ENCODE measurements at places on chromosomes 3 and 15. TPM values are rescaled to one million over a fixed set of nuclear protein-coding genes. Genes with fewer than 3 reads are reported as not detected.
A peak's percentile ranks its signal among the peaks of the same experiment; 100 is the strongest.

- H3K27me3 ChIP-seq: no peaks in the 10 kb centered on the region
- no peaks in the 10 kb centered on the region for H3K4me1 ChIP-seq
- H3K4me3 ChIP-seq: no peak overlapping the region
- H3K36me3 ChIP-seq: no peaks in the 10 kb centered on the region
- H3K27ac ChIP-seq: no peak overlapping the region
Measured at GRCh38 chr3:140298569-140299070, 363.6 kb downstream of the CLSTN2 start.

- H3K27ac ChIP-seq: peak overlapping the region; percentile 46
- peaks cover 69% of the 10 kb centered on the region for H3K4me1 ChIP-seq
- no peaks in the 10 kb centered on the region for H3K36me3 ChIP-seq
- H3K4me3 ChIP-seq: no peak overlapping the region
Measured at GRCh38 chr3:101938262-101938847, 89.0 kb downstream of the NFKBIZ start.

- no peak for DNase-seq
- no peaks in the 10 kb centered on the region for H3K4me1 ChIP-seq
- no peaks in the 10 kb centered on the region for H3K27me3 ChIP-seq
Measured at GRCh38 chr3:186461141-186461540, 83.0 kb downstream of the CRYGS start.

GRCh38 chr3:172379372-172379771, 68.9 kb downstream of the GHSR start:
- no peak for DNase-seq
- H3K27ac ChIP-seq: no peak overlapping the region
- H3K4me1 ChIP-seq: no peaks in the 10 kb centered on the region
- H3K4me3 ChIP-seq: no peak overlapping the region
- no peaks in the 10 kb centered on the region for H3K27me3 ChIP-seq

- no peak for DNase-seq
- H3K27me3 ChIP-seq: no peaks in the 10 kb centered on the region
- no peaks in the 10 kb centered on the region for H3K36me3 ChIP-seq
Measured at GRCh38 chr15:31485431-31485830, 158.8 kb downstream of the KLF13 start.

DNA sequence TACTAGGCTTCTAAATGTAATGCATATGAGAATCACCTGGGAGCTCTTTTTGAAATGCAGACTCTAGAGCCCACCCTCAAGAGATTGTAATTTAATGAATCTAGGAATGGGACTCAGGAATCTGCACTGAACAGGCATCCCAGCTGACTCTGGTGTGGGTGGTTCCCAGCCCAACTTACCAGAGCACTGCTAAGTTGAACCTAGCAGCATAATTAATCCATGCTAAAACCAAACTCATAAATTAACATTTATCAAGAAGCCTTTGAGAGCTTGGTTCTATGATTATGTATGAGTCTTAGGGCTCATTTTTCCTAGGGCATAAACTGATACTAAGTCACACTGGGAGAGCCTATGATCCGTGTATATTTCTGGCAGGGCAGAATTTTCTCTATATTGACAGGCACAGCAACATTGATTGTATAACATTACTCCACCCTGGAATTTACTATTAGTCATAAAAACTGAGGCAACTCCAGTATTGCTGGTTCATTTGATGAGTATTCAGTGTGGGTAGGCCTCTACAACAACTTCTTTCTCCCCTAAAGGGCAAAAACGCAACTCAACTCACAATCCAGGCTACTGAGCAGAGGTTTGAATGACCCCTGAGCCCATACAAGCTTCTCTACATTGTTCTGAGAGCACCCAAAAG, 10.7 kb upstream of the CSTA start:
- no peak overlapping the region for H3K27ac ChIP-seq
- no peak for DNase-seq
- H3K4me1 ChIP-seq: no peaks in the 10 kb centered on the region
- no peak overlapping the region for H3K4me3 ChIP-seq
- H3K36me3 ChIP-seq: no peaks in the 10 kb centered on the region
- H3K27me3 ChIP-seq: no peaks in the 10 kb centered on the region

Gene RTP3
- total RNA-seq: not detected

Gene COPG1
- 87.8 TPM for total RNA-seq

Gene AADACL2
- not detected for total RNA-seq

Gene ADIPOQ
- not detected for total RNA-seq

GRCh38 chr3:46604127-46604526, 8.2 kb upstream of the FAM240A start:
- DNase-seq: no peak
- H3K27ac ChIP-seq: no peak overlapping the region
- H3K4me3 ChIP-seq: no peak overlapping the region
- no peaks in the 10 kb centered on the region for H3K36me3 ChIP-seq

Gene PIGB
- total RNA-seq: 24.3 TPM

DNA sequence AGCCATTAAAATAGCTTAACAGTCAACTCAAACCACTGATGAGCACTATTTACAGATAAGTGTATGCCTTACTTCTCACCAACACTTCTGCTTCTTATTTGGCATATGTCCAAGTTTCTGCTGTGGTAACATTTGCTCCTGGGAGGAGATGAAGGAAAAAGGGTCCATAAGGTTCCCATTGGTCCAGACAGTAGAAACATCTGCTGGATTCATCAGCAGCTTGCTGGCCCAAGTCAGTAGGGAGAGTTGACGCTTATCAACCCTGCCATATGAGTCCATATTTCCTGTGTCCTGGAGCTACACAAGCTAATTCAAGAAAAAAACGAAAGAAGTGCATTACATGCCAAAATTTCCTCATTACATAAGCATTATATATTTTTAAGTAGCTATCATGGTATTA, 824.5 kb downstream of the CADM2 start:
- no peaks in the 10 kb centered on the region for H3K36me3 ChIP-seq
- H3K4me1 ChIP-seq: no peaks in the 10 kb centered on the region
- H3K27me3 ChIP-seq: no peaks in the 10 kb centered on the region

DNA sequence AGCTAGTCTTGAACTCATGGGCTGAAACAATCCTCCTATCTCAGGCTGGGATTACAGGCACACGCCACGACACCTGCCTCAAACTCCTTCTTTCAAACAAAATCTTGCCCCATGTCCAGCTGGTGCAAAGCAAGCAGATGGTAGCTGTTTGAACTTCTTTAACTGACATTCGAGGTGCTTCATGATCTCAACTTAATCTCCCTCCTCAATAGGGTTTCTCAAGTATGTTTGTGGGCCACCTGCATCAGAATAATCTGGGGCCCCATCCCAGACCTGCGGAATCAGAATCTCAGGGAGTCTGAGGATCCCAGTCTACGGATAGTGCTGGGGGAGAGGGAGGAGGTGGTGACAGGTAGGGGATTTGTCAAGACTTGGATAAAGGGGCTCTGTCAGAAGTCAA, 20.9 kb upstream of the TRH start:
- no peaks in the 10 kb centered on the region for H3K4me1 ChIP-seq
- no peak overlapping the region for H3K27ac ChIP-seq
- no peak overlapping the region for H3K4me3 ChIP-seq
- no peak for DNase-seq
- no peaks in the 10 kb centered on the region for H3K27me3 ChIP-seq
- no peaks in the 10 kb centered on the region for H3K36me3 ChIP-seq

Gene SLC15A2
- total RNA-seq: 6.8 TPM

GRCh38 chr3:38090453-38090852, 46.5 kb downstream of the ACAA1 start:
- no peaks in the 10 kb centered on the region for H3K36me3 ChIP-seq
- H3K27ac ChIP-seq: no peak overlapping the region
- H3K4me1 ChIP-seq: no peaks in the 10 kb centered on the region
- DNase-seq: no peak

GRCh38 chr3:127029658-127030507, 47.0 kb downstream of the PLXNA1 start:
- H3K36me3 ChIP-seq: peaks cover 28% of the 10 kb centered on the region
- no peaks in the 10 kb centered on the region for H3K4me1 ChIP-seq
- H3K27me3 ChIP-seq: no peaks in the 10 kb centered on the region
- DNase-seq: no peak

- no peaks in the 10 kb centered on the region for H3K27me3 ChIP-seq
- no peak overlapping the region for H3K4me3 ChIP-seq
- DNase-seq: peak; percentile 32
- no peaks in the 10 kb centered on the region for H3K4me1 ChIP-seq
- no peak overlapping the region for H3K27ac ChIP-seq
- H3K36me3 ChIP-seq: no peaks in the 10 kb centered on the region
Measured at GRCh38 chr3:188432802-188433520, 279.0 kb downstream of the LPP start.

- no peaks in the 10 kb centered on the region for H3K4me1 ChIP-seq
- H3K36me3 ChIP-seq: no peaks in the 10 kb centered on the region
- H3K4me3 ChIP-seq: no peak overlapping the region
- H3K27ac ChIP-seq: no peak overlapping the region
- no peaks in the 10 kb centered on the region for H3K27me3 ChIP-seq
Measured at GRCh38 chr3:14471016-14471415, 68.6 kb downstream of the SLC6A6 start.

Gene SCN5A
- total RNA-seq: not detected

GRCh38 chr3:64129106-64129505, 96.2 kb downstream of the PRICKLE2 start:
- H3K27me3 ChIP-seq: no peaks in the 10 kb centered on the region
- DNase-seq: no peak
- no peak overlapping the region for H3K27ac ChIP-seq
- H3K4me3 ChIP-seq: no peak overlapping the region
- no peaks in the 10 kb centered on the region for H3K4me1 ChIP-seq

DNA sequence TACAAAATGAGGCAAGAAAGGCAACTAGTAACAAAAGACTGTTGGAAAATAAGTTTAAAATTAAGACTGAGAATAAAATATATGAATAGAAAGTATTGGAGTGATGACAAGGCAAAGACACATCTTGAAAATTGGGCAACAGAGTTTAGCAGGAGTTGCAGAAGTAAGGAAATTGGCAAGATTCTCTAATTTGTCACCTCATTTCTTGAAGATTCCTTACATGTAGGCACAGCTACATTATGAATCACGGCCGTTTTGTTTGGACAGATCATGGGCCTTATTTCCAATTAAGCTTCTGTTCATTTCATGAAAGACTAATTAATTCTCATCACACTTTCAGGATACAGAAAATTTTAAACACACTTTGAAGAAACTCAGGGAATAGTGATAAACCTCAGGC, 170.1 kb downstream of the ROBO1 start:
- no peaks in the 10 kb centered on the region for H3K36me3 ChIP-seq
- no peak overlapping the region for H3K4me3 ChIP-seq
- H3K27ac ChIP-seq: no peak overlapping the region
- DNase-seq: no peak

DNA sequence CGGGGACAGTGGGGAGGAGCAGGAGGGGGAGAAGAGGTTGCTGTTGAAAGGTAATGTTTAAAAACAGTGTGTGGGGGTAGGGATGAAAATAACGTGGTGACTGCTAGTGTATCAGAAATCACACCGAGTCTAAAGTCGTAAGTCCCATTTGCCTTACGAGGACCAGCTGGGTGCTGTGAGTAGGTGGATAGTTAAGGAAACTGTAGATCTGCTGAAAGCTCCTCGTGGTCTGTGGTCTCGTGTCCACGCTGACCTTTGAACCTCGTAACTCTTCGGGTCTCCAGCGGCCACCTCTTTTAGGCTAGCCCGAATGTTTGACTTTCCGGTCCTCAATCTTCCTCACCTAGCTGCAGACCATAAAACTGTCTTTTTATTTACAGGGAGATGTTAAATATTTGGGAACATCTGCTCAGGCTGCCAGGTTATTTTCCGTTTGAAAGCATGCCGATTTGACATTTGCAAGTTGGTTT, 29.3 kb upstream of the ST3GAL6 start:
- DNase-seq: no peak
- H3K4me3 ChIP-seq: peak overlapping the region; percentile 25
- peaks cover 6% of the 10 kb centered on the region for H3K27me3 ChIP-seq
- H3K36me3 ChIP-seq: no peaks in the 10 kb centered on the region

Gene XCR1
- 0.88 TPM for total RNA-seq

DNA sequence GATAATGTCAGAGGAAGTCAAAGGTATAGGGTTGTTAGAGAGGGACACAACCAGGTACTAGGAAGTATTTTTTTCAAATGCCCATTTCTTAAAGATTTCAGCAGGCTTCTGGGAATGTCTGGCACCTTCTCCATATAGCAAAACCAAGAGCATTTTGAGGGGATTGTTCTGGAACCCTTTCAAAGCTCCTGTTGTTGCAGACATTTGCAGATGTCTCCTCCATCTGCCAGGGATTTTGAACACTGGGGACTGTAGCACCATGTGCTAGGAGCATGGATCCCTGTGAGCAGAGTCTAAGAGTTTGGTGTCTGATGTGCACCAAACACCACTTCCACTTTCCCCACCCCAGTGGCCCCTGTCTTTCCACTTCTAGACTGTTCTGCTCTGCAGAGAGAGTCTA, 206.0 kb upstream of the KBTBD8 start:
- no peaks in the 10 kb centered on the region for H3K27me3 ChIP-seq
- H3K36me3 ChIP-seq: no peaks in the 10 kb centered on the region
- H3K27ac ChIP-seq: no peak overlapping the region
- H3K4me1 ChIP-seq: no peaks in the 10 kb centered on the region
- no peak for DNase-seq

DNA sequence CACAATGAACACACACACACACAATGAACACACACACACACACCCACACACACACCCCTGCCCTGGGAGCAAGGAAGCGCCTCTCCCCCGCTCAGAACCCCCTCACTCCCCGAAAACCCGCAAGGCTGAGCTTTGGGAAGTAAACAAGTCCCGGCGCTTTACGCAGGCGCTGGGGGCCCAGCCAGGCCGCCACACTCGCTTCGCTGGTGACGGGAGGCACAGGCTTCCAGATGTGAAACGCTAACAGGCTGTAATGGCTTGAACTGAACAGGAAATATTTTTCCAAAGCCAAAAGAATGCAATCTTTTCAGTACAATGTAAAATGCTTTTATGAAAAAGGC, 122.7 kb upstream of the IGF1R start:
- no peak overlapping the region for H3K4me3 ChIP-seq
- DNase-seq: no peak
- H3K27me3 ChIP-seq: no peaks in the 10 kb centered on the region

Gene DAZL
- total RNA-seq: not detected

- no peak overlapping the region for H3K4me3 ChIP-seq
- peaks cover 15% of the 10 kb centered on the region for H3K4me1 ChIP-seq
- H3K36me3 ChIP-seq: peaks cover 3% of the 10 kb centered on the region
- peak; percentile 36 for DNase-seq
Measured at GRCh38 chr15:90062023-90062442, 40.2 kb downstream of the IDH2 start.

- H3K27me3 ChIP-seq: no peaks in the 10 kb centered on the region
- H3K36me3 ChIP-seq: peaks cover 75% of the 10 kb centered on the region
- no peak overlapping the region for H3K27ac ChIP-seq
- DNase-seq: no peak
Measured at GRCh38 chr15:59060348-59060747, 44.6 kb upstream of the CCNB2 start.

- DNase-seq: no peak
- no peaks in the 10 kb centered on the region for H3K36me3 ChIP-seq
- no peaks in the 10 kb centered on the region for H3K27me3 ChIP-seq
Measured at GRCh38 chr15:40958146-40958545, 4.9 kb downstream of the CHAC1 start.

- H3K27me3 ChIP-seq: no peaks in the 10 kb centered on the region
- no peaks in the 10 kb centered on the region for H3K36me3 ChIP-seq
- no peaks in the 10 kb centered on the region for H3K4me1 ChIP-seq
- no peak for DNase-seq
Measured at GRCh38 chr3:151431940-151432339, 28.9 kb downstream of the IGSF10 start.

Gene RARRES1
- total RNA-seq: not detected

Gene DNAH12
- total RNA-seq: 0.37 TPM

Data from naive thymus-derived CD4-positive, alpha-beta T cell (primary cell).